Body of pancreas (tissue), 4 donors: ENCODE measurements at places on chromosomes 16 and 17. TPM values are rescaled to one million over a fixed set of nuclear protein-coding genes. Genes with fewer than 3 reads are reported as not detected.
A peak's percentile ranks its signal among the peaks of the same experiment; 100 is the strongest.

The SOX15 gene
- not detected for total RNA-seq

GRCh38 chr17:50916026-50916707, 50.0 kb upstream of the TOB1 start:
- no peak for DNase-seq

- DNase-seq: no peak
These were observed 7.1 kb downstream of the MINK1 start for GRCh38 chr17:4839965-4840892.

GRCh38 chr17:15957608-15958307, 12.8 kb downstream of the ADORA2B start:
- peak; percentile 64 for DNase-seq

DNA sequence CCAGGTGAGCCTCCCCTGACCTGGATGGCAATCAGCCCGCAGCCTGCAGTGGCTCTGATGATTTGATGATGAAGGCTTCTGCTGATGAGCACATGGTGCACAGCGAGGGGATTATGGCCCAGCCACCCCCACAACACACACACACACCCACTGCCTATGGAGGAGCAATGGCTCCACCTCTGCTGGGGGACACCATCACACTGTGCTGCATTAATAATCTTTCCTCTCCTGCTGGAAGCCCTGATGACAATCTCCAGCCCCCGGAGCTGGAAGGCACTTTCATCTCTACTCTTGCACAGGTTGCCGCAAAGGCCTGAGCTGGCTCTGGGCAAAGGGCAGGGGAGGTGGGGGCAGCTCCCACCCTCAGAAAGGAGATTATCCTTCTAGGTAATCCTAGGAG, 79.9 kb downstream of the PLXDC1 start:
- no peak for DNase-seq

The CYGB gene
- total RNA-seq: 21.1 TPM

- DNase-seq: no peak
These were observed 74.1 kb downstream of the SPECC1 start for GRCh38 chr17:20083156-20083859.

DNA sequence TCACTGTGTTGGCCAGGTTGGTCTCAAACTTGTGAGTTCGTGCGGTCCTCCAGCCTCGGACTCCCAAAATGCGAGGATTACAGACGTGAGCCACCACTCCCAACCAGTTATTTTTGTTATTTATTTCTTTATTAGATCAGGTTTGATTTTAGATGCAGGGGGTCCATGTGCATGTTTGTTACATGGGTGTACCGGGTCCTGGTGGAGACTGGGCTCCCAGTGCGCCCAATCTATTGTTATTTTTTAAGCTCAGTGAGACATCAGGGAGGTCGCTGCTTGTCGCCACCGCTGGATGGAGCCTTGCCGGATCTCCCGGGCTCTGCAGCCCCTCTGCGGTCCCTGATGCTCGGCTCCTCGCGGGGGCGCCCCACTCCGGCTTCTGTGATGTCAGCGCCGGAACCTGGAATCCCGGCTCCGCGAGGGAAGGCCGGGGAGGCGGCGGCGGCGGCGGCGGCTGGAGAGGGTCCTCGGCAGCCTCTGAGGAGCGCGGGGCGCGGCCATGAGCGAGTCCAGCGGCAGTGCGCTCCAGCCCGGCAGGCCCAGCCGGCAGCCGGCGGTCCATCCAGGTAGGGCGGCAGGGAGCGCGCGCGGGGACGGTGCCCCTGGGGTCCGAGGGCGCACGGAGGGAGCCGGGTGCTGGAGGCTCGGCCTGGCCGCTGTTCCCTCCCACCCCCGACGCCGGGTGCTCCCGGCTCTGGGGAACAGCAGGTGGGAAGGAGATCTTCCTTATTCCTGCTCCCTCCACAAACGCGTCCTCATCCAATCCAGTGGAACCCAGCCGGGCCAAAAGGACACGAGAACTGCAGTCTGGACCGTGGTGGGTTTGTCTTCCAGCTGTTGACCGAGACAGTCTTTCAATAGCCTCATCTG, at the start of gene TMC7:
TSS of gene TMC7 (plus strand) at position 370 of the 870 bp plus-strand sequence. CDS start at position 500, 130 bp downstream.
- DNase-seq: peak; percentile 81

- DNase-seq: no peak
These were observed 45.8 kb upstream of the ATF7IP2 start for GRCh38 chr16:10339777-10340732.

- DNase-seq: peak; percentile 82
These were observed 773 bp downstream of the PHLPP2 start for GRCh38 chr16:71723537-71724319.

DNA sequence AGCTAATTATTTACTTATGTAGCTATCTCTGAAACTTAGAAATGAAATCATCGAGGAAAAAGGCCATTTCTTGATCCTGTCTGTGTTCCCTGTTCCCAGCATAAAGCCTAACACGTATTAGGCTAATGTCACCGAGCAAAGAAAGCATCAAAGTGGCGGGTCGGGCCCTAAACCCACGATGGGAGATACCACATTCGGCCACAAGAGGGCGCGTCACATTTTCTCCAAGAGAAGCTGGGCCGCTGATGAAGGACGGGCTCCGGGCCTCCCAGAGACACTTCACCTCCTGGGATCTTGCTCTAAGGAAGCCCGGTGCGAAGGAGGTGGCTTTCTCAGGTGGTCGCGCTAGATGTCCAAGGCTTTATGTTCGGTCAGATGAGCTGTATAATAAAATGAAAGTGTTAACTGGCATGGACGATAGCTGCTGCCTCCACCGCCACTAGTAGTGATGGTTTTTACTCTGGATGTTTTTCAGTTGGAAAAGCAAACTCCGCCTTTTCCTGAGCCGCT, 853 bp upstream of the PDK2 start:
- DNase-seq: peak; percentile 90

GRCh38 chr16:77238593-77238992, 39.4 kb downstream of the SYCE1L start:
- no peak for DNase-seq

DNA sequence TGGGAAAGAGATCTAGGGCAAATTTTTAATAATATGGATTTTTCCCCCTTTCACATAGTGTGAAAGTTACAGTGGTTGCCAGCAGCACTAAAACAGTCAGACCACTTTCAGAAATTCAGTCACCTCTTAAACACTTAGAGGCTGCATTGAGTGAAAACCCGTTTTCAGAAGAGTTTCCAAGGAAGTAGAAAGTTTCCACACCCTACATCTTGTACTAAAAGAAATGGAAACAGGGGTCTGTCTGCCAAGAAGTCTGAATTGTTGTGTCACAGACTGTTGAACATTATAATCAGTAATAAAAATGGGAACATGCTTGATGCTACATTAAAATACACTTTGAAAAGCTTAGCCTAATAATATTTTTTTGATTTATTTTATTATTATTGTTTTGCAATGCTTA, 278.9 kb upstream of the KCNJ16 start:
- no peak for DNase-seq

The TAOK2 gene
- total RNA-seq: 31.1 TPM

The PLCD3 gene
- total RNA-seq: 23.4 TPM

DNA sequence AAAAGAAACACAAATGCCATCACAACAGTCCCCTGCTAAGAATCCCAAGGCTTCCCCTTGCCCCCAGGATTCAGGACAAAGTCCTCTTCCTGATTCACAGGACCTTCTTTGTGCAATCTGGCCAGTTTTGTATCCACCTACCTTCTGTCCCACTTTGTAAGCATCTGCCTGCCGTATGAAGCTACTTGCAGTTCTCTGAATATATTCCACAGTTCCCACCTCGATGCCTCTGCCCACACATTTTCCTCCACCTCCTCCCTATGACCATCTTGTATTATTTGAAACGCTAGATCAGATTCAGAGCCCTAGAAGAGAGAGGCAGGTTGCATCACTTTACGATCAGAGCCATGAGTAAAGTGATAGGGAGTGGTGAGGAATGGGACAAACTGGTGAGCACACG, 159.2 kb upstream of the XYLT1 start:
- no peak for DNase-seq

GRCh38 chr17:28526381-28526780, 20.2 kb downstream of the FOXN1 start:
- DNase-seq: peak; percentile 15

The KCNJ16 gene
- 53.4 TPM for total RNA-seq

GRCh38 chr16:23060458-23061320, 88.6 kb downstream of the USP31 start:
- DNase-seq: peak; percentile 80

DNA sequence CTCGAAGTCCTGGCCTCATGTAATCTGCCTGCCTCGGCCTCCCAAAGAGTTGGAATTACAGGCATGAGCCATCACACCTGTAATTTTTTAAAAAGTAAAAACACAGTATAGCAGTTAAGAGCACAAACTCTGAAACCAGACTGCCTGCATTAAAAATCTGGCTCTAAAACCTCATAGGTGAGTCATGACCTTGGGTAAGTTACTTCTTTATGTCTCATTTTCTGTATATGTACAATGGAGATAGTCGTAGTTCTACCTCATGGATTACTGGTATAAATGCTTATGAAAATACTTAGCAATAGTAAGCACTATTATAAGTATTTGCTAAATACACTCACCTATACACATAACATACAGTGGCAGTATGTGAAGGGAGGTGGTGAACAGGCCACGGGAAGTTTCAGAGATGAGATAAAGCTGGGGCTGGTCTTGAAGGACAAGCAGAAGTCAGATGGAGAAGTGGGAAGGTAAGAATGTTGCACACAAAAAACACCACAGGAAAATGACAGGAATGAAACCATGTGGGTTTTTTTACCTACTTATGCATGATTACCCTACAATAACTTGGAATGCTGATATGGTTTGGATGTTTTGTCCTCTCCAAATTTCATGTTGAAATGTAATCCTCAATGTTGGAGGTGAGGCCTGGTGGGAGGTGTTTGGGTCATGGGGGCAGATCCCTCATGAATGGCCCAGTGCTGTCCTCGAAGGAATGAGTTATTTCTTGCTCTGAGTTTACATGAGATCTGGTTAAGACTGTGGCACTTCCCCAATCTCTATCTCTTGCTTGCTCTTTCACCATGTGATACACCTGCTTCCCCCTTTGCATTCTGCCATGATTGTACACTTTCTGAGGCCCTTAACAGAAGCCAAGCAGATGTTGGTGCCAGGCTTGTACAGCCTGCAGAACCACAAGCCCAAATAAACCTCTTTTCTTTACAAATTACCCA, 33.9 kb downstream of the ZNF652 start:
- DNase-seq: no peak

The CNGB1 gene
- not detected for total RNA-seq

- no peak for DNase-seq
These were observed 25.7 kb downstream of the STAT5A start for GRCh38 chr17:42313773-42314566.

The SHCBP1 gene
- total RNA-seq: 0.26 TPM

- DNase-seq: no peak
These were observed 24.2 kb downstream of the XPO6 start for GRCh38 chr16:28187595-28188004.

DNA sequence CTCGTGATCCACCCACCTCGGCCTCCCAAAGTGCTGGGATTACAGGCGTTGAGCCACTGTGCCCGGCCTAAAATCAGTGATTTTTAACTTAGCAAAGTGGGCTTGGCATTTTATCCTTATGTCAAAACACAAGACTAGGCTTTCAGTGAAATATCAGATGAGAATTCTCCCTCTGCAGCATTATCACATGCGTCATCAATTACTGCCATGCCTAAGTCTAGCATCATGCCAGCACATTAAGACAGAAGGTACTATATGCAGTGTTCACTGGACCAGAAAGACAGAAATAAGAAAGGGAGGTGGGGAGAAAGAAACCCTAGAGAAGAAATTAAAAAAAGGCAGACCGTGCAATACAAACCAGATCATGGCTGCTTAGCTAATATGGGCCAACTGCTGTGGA, 29.8 kb downstream of the GPATCH8 start:
- DNase-seq: no peak

- DNase-seq: no peak
These were observed 5.8 kb upstream of the ABCA6 start for GRCh38 chr17:69147460-69147859.

The VAT1 gene
- 83.7 TPM for total RNA-seq

DNA sequence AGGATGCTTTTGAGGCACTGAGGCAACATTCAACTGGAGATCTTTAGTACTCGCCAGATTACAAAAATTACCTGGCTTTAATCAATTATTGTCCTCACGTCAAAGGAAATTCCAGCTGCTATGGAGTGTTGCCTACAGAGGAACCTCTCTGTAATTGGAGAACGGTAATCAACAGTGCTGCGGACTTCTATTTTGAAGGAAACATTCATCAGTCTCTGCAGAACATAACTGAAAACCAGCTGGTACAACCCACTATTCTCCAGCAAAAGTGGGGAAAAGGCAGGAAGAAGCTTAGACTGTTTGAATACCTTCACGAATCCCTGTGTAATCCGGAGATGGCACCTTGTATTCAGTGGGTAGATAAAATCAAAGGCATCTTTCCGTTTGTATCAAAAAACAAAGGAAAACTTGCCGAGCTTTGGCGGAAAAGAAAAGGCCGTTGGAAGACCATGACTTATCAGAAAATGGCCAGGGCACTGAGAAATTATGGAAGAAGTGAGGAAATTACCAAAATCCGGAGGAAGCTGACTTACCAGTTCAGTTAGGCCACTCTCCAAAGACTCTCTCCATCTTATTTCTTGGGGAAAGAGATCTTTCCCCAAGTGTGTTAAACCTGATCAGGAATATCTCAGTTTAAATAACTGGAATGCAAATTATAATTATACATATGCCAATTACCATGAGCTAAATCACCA, 3.0 kb downstream of the SLC35G3 start:
- no peak for DNase-seq

GRCh38 chr17:14545156-14545906, 244.4 kb downstream of the HS3ST3B1 start:
- DNase-seq: no peak

DNA sequence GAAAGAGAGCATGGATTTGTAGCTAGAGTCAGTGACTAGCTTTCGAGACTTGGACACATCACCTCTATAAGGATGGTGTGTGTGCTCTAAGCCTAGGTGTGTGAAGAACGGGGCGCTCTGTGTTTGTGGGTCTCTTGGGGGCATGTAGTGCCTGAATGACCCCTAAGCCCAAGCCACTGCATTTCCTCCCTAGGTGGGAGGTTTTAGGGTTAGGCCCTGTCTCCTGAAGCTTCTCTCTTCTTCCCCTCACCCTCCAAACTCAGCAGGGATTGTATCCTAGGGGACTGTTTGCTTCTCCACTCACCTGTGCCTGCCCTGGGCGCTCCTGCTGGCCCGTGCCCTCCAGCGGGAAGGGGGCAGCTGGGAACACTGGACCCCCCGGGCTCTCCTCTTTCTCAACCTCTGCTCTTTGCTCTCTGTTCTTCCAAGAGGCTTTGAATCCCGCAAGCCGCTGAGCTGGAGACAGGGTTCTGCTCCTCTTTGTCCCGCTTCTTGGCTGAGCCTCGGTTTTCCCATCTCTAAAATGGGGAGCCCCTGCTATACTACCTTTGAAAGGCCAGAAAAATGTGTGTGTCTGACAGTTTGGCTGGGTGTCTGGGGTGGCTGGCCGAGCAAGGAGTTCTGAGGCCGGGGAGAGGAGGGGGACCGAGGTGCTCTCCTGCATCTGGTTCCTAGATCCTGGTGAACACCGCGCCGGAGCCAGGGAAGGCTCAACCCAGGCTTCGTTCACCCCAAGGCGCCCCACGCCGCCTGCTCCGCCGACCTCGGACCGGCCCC, 810 bp downstream of the CYGB start:
- no peak for DNase-seq

GRCh38 chr16:1335996-1336395, 2.6 kb downstream of the BAIAP3 start:
- DNase-seq: no peak
